Stimulated activated CD8-positive, alpha-beta memory T cell treated with anti-CD3 and anti-CD28 coated beads, Interleukin-4, amount 100 ng/mL, for 4 hours (primary cell): ENCODE measurements at places on chromosomes 4 and X.
A peak's percentile ranks its signal among the peaks of the same experiment; 100 is the strongest.

DNA sequence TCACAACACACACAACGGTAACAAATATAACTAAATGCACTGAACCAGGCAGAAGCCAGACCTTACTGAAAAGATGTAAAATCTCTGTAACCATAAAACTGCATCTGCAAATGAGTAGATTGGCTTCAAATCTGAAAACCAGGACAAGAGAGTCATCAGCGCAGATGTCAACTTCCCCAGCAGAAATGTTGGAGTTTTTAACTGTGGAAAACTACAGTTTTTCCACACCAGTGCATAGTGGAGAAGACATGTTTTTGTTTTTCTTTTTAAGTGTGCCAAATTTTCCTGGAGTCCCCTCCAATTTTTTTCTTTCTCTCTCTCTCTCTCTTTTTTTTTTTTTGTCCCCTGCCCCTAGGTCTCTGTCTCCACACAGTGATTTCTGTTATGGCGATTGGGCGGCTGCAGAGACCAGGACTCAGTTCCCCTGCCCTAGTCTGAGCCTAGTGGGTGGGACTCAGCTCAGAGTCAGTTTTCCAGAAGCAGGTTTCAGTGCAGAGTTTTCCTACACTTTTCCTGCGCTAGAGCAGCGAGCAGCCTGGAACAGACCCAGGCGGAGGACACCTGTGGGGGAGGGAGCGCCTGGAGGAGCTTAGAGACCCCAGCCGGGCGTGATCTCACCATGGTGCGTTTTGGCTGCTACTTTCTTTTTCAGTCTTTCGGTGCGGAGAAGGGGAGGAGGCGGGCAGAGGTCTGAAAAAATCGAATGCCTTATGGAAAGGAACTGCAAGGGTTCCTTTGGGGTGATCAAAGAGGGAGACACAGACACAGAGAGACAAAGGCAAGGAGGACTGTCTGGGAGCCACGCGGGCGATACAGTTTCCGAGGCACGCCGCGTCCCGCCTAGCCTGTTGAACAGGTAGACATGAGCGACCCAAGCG, at the start of gene GUCY1A1:
Gene GUCY1A1, plus strand, starts transcription at position 505 of the 878 bp plus-strand sequence. CDS start 30,020 bp downstream, outside the sequence.
- DNase-seq: no peak

GRCh38 chr4:8655411-8656184, 63.0 kb downstream of the CPZ start:
- no peak for DNase-seq

DNA sequence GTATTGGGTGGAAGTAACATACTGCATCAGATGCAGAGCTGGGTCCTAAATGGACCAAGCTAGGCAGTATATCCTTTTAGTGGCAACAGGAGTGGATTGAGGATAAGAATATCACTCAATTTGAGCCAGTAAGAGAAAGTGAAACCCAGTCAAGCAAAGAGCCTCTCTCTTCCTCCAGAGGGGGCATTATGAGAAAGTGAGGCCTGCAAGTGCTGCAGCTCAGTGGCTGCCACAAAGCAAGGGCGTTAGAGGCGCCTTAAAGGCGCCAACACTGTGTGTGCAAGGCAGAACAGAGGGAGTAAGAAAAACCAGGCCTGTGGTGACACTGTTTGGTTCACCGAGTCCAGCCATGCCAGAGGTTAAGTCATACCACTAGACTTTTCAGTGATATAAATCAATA, 17.5 kb downstream of the STX18 start:
- peak; percentile 19 for DNase-seq

DNA sequence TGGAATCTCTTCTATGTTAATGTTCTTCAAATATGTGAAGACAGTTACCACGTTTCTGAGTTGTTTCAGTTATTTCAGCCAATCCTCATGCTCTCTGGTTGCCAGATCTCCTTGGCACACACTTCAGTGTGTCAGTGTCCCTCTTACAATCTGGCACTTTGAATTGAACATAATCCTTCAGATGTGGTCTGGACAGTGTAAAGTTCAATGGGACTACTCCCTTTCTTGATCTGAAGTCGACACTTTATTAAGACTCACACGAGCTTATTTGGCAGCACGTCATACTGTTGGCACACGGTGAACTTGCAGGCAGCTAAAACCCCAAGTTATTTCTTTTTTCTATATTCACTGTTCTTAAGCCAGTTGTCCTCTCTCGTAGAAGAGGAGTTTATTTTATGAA, 28.2 kb downstream of the ARSJ start:
- no peak for DNase-seq
